ENCODE measurements at places on chromosomes 7 and 10. TPM values are rescaled to one million over a fixed set of nuclear protein-coding genes. Genes with fewer than 3 reads are reported as not detected.

The CALCR gene
- not detected for total RNA-seq

The FAM25G gene
- not detected for total RNA-seq

The ASB13 gene
- 6.5 TPM for total RNA-seq

The CHST15 gene
- 15.5 TPM for total RNA-seq

Data from epithelial cell of umbilical artery (primary cell).